ENCODE measurements at places on chromosomes 6 and 20.

DNA sequence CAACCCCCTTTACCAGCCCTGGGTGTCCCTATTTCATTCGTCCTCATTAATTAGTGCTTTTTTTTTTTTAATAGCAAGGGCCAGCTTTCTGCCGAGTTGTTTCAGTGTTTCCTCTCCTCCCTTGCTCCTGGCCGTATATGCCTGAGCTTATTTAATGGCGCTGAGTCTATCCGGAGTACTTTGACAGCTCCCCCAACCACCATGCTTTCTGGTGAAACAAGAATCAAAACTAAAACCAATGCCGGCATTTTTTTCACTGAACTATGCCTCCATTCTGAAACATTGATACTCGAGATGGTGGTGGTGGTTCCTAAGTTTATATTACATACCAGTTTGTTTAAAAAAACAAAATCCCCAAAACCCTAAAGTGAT is 1.2 kb downstream of the DCBLD1 start:
- DNase-seq = no peak

DNA sequence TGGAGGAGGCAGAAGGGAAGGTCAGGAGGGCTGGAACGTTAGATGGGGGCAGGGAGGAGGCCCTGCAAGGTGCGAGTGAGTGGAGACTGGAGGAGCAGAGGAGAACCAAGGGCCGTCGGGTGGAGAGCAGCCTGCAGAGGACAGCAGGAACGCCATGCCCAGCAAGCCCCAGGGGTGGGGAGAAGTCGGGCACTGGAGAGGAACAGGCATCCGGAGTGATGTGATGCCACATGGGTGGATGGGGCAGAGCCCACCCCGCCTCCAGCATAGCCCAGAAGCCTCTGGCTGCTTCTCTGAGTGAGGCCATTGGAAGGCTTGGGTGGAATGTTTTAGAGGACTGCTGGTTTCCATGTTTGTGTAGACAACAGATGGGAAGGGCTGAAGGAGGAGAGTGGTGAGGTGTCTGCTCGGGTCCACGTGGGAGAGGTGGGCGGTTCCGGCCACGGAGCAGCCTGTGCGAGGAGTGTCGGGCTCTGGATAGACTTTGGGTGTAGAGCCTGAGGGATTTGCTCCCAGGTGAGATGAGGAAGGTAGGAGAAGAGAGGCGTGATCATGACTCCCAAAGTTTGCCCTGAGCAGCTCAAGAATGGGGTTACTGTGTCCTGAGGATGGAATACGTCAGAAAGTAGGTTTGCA is 221.4 kb downstream of the SMOC2 start:
- DNase-seq = no peak

DNA sequence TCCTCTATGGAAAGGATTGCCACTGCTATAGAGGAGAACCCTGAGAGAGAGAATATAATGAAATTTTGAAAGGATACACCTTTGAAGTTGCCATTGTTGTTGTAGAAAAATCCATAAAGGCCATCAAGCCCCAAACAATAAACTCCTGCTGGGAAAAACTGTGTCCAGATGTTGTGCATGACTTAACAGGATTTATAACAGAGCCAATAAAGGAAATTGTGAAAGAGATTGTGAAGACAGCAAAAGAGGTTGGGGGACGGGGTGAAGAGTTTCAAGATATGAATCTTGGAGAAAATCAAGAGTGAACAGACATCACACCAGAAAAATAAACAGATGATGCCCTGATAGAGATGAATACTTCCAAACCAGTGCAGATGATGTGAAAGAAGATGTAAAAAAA is 396.4 kb downstream of the BCKDHB start:
- DNase-seq = no peak

DNA sequence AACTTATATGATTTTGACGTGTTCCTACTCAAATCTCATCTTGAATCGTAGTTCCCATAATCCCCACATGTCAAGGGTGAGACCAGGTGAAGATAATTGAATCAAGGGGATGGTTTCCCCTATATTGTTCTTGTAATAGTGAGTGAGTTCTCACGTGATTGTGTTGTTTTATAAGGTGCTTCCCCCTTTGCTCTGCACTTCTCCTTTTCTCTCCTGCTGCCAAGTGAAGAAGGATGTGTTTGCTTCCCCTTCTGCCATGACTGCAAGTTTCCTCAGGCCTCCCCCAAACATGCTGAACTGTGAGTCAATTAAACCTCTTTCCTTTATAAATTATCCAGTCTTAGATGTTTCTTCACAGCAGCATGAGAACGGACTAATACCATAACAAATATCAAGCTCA is 83.2 kb downstream of the MANEA start:
- DNase-seq = no peak

- DNase-seq = no peak
Observed at GRCh38 chr6:108093781-108094300, 19.3 kb upstream of the OSTM1 start.
